Anterior cingulate cortex (tissue), 58 donors: ENCODE measurements at places on chromosomes 3 and 15.

DNA sequence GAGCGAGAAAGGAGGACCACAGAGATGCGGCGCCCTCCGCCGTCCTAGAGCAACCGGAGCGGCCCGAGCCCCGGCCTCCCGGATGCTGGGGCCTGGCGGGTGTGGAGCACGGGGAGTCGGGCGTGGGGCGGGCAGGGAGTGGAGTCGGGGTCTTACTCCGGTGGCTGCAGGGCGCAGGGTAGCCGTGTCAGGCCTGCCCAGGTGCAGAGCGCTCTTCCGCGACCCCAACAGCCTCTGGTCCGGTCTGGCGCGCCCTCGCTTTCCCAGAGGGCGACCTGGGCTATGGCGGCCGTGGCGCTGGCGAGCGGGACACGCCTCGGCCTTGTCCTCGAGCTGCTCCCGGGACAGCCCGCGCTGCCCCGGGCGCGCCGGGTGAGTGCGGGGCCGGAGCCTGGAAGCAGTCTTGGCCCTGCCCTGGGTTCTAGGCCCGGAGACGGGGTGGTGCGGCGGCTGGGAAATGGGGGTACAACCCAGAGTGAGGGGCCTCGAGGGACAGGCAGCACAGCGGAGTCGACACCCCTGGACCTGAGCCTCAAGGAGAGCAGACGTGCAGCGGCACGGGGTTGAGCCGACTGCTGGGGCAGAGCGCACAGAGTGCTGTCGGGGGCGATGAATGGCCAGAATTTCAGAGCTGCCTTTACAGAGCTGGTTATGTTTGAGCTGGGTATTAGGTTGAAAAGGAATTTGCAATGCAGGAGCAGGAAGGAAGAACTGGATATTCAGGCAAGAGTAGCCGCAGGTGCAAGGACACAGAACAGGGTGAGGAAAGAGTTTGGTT, at the start of gene ZNF662:
TSS of gene ZNF662 (plus strand) at position 73 of the 778 bp plus-strand sequence. CDS start 1,973 bp downstream, outside the sequence.
- DNase-seq, result peak; percentile 51

DNA sequence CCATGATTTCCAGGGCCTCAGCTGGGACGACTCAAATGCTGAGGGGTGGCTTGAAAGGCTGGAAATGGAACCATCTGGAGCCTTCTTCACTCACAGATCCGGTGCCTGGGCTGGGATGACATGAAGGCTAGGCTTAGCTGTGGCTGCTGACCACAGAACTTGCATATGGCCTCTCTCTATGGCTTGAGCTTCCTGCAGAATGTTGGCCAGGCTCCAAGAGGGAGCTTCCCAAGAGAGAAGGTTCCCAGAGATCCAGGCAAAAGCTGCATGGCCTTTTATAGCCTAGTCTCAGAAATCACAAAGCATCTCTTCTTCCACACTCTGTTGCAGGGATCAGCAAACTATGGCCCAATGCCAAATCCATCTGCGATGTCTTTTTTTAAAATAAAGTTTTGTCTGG, 44.8 kb downstream of the GATM start:
- DNase-seq, result no peak

DNA sequence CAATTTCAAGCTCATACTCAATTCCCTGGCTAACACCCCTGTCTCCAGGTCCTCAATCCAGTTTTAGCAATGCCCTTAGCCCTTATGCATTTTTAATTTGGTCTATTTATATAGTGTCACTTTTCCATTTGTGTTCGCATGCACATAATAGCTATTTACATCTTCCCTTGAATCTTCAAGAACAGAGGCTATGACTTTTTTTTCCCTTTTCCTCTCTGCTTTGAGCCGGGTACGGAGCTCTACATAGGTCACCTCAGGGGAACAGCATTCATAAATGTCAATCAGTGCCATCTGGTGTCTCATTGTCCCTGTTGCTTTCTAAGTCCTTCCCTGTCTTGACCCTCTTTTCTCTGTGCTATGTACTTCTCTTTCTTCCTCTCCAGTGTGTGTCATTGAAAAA, 26.5 kb upstream of the ACTC1 start:
- no peak for DNase-seq

DNA sequence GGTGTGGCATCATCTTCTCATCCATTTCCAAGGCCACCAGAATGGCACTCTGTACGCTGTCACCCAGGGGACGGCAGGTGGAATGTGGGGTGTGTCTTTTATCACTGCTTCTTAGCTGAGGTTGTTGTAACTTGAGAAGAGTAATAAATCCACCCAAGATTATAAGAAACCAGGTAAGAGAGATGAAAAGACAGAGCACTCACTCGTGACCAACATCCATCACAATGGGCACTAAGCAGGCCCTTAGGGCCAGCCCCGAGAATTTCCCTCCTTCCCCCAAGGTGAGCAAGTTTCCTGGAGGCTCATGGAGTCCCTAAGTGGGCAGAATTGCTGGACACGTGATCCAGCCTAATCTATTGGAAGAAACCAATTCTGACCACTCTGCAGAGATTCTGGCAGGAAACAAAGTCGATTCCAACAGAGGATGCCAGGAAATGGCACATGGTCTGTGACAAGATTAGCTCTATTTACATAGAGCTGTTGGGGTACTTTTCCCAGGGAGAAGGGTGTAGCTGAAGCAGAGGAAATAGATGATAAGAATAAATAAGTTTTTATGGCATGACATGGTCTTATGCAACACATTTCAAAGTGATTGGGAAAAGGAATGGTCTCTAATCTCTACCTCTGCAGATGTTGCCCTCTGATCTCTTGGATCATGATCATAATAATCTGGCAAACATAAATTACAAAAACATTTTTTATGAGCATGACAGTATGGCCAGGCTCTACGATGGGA, 22.5 kb downstream of the SLC6A20 start:
- no peak for DNase-seq

DNA sequence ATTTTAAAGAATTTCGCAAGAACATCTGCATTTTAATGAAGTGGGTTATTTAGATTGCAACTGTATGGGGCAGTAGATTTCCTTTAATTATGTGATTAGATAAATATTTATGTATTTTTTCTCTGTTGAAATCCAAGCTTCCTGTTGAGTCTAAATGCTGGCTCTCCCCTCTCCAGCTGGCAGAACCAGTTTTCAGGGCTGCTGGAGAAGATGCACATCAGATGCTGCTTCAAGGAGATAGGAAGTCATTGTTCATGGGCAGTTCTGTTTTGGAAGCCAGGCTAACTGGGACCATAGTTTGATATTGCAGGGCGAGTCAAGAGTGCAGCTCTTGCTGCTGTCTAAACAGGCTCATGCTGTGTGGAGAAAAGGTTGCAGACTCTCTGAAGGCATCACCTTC, 97.4 kb downstream of the SLC9A9 start:
- no peak for DNase-seq

DNA sequence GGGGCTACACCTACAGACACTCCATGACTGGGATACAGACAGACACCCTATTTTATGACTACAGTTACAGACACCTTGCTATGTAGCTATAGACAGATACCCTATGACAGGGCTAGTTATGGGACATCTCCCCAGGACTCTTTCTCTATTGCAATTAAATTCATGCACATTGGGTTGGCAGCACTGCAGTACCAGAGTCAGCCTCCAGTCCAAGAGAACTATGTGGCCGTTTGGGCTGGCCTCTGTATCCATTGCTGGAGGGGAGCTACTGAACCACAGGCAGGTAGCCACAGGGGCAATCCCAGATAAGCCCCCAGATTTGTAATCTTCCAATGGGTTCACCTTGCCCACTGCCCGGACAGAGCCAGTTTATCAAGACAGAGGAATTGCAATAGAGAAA, 108.4 kb upstream of the SPATA16 start:
- no peak for DNase-seq

DNA sequence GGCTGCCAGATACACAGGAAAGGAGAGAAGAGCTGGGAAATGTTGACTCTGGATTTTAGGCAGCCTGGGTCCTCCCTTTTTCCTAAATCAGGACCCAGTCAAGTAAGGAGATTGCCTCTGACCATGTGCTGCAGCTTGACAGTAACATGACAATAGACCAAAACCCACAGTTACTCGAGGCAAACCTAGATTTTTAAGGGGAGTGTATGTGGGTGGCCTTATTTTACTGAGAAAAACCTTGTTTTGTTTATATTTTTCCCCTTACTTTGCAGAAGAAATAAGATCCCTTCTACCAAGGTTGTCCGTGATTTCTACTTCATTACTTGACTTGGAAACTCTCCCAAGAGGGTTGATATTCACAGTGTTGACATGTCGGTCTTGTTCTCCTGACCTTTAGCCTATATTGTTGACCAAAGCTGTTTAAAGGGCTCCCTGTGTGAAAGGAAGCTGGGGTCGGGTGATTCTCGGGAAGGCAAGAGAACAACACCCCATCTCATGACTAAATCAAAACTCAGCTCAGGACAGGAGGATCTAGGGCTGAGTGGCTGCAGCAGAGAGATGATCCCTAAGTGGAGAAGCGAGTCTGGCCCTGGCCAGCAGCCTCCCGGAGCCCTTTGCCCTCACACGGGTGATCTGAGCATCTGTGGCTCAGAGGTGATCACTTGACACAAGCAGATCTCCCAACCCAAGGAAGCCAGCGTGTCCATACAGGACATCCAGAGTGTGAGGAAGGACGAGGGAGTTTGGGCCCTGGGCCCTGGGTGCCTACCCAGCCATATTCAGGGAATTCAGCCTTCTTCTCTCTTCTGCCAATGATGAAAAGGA, 31.0 kb upstream of the SLCO2A1 start:
- no peak for DNase-seq

- DNase-seq, result no peak
Observed at GRCh38 chr15:71350622-71351378, 235.5 kb downstream of the THSD4 start.

- DNase-seq, result no peak
Observed at GRCh38 chr3:114308377-114308776, 14.5 kb downstream of the TIGIT start.

DNA sequence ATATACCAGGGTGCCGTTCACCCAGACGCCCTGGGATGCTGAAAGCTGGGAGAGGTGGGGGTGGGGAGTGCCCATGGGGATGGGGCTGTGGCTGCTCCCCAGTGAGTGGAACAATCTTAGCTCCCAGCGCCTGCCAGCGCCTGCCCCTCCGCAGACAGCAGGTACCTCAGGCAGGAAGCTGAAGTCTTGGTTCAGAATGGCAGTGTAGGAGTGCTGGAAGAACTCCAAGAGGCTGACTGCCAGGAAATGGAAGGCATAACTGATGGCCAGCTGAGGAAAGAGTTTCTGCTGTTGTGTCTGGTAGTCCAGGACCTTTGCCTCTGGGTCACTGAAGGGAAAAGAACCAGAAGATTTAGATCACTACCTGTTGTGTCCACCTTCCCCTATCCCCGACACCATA, 8.4 kb downstream of the ACOX2 start:
- DNase-seq, result no peak

DNA sequence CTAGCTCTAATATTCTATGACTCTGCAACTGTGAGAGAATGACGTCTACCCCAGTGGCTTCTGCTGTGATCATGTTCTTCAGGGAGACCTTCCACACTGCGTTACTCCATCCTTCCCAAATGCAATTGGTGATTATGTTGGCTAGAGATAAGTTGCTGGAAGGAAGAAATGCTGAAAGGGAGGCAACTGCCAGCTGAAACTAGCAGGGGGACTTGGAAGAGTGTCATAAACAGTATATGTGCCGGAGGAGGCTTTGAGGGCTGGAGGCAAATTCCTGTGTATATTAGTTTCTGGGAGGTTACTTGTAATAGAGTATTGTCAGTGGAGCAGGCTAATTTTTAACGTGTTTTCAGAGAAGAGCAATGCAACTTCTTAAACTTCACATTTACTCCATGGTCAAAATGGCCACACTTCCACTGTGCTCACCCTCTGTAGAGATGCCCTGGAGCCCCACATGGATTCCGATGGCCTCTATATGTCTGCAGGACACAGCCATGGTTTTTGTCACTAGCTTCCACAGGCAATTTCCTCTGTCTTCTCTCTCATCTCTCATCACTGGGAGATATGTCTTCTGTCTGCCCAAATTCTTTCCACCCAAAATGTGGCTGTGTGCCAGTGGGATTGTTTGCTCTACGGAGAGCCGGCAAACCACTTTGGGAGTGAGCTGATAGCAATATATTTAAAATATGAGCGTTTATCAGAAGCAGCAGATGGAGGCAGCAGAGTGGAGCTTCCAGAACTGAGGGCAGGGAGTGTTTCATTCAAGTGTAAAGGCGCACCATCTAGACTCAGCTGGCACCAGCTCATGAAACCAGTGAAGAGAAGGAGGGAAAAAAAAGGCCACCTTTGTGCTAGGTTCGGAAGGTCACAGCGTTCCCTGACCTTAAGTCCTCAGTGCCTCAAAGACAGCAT, 13.3 kb upstream of the CD47 start:
- DNase-seq, result no peak

- DNase-seq, result no peak
Observed at GRCh38 chr3:145959457-145960088, 201.4 kb downstream of the PLOD2 start.

DNA sequence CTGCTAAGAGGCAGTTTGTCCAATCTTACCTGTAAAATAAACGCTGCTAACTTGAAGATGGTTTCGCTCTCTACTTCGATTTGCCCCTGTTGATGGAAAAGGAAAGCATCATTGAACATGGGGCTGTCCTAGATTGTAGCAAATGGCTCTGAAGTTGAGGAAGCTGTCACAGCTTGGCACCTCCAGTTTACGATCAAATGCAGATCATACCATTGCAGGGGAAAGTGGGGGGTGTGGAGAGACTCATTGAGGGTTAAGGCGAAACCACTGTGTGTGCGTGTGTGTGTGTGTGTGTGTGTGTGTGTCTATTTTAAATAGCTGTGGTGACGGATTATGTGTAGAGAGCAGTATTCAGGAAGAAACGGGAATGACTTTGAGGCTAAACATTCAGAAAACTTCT, 127.6 kb upstream of the LMOD3 start:
- no peak for DNase-seq

DNA sequence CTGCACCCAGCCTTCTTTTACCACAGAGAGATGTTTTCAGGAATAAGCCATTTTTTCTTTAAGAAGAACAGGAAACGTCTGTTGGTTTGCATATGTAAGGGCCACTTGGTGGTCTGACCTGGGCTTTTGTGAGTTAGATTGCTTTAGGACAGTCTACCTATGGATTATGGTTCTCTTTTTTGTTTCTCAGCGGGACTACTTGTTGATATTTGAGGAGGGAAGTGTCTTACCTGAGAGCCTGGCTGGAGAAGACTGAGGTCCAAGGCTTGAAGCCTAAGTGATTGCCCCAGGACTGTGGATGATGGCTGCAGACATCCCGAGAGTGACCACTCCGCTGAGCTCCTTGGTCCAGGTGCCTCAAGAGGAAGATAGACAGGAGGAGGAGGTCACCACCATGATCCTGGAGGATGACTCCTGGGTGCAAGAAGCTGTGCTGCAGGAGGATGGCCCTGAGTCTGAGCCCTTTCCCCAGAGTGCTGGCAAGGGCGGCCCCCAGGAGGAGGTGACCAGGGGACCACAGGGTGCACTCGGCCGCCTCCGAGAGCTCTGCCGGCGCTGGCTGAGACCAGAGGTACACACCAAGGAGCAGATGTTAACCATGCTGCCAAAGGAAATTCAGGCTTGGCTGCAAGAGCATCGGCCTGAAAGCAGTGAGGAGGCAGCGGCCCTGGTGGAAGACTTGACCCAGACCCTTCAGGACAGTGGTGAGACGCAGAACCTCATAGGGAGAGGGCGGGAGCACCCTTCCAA, 3.0 kb downstream of the ZSCAN2 start:
- no peak for DNase-seq
